ENCODE measurements at places on chromosomes 1 and 21. TPM values are rescaled to one million over a fixed set of nuclear protein-coding genes. Genes with fewer than 3 reads are reported as not detected.

C8A gene
- not detected for total RNA-seq

LRP8 gene
- 11.1 TPM for total RNA-seq

GNAT2 gene
- 0.36 TPM for total RNA-seq

KRTAP12-2 gene
- not detected for total RNA-seq

LYPD8 gene
- not detected for total RNA-seq

FAM72C gene
- total RNA-seq = 0.83 TPM

EPB41 gene
- total RNA-seq = 10.0 TPM

FABP3 gene
- 5.6 TPM for total RNA-seq

MFAP2 gene
- total RNA-seq = 2.5 TPM

DNA sequence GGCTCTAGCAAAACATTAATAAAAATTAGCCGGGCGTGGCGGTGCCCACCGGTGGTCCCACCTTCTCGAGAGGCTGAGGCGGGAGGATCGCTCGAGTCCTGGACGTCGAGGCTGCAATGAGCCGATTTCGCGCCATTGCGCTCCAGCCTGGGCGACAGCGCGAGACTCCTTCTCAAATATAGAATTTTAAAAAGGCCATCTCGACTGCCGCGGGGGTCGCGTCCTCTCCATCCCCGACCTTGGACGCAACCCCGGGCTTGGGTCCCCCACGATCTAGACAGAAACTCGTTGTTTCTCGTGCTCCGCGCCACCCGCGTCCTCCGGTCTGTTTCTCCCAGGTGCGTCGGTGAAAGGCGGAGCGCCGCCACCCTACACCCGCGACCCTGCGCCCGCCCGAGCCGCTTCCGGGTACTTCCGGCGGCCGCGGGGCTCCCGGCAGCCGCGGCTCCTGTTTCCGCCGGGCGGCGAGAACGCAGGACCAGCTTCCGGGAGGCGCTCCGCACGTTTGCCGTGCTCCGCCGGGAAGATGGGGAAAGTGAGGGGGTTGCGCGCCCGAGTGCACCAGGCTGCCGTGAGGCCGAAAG lies at the start of gene SLX9:
TSS of gene SLX9 (plus strand) at position 498 of the 584 bp plus-strand sequence. CDS start at position 527, 29 bp downstream.
- peak; percentile 73 for DNase-seq

- peak; percentile 70 for DNase-seq
Observed at GRCh38 chr1:199780948-199781670, 246.4 kb upstream of the NR5A2 start.

DNA sequence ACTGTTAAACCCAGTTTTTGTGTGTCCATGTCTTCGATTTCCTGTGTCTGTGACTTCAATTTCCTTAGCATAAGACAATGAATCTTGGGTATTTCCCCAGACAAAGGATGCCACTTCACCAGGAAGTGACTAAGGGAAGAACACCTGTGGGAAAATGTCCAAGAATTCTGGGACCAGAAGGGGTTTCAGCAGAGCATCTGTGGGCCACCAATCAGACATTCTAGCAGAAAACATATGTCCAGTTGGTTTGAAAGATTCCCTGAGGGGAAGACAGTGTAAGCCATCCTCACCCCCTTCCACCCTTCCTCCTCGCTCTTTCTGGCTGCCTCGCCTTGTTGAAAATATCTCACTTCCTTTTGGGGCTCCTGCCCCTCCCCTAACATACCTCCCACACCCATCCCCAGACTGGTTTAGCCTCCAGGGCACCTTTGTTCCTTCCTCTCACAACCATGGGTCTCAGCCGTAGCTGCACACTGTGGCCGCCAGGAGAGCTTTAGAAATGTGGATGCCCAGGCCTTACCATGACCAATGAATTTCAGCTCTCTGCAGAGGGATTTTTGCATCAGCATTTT lies 25.5 kb upstream of the IFNAR1 start:
- no peak for DNase-seq

- peak; percentile 80 for DNase-seq
Observed at GRCh38 chr1:78254517-78254916, 208.8 kb downstream of the GIPC2 start.

- DNase-seq = peak; percentile 24
Observed at GRCh38 chr21:44845418-44846223, 27.8 kb upstream of the SUMO3 start.

DNA sequence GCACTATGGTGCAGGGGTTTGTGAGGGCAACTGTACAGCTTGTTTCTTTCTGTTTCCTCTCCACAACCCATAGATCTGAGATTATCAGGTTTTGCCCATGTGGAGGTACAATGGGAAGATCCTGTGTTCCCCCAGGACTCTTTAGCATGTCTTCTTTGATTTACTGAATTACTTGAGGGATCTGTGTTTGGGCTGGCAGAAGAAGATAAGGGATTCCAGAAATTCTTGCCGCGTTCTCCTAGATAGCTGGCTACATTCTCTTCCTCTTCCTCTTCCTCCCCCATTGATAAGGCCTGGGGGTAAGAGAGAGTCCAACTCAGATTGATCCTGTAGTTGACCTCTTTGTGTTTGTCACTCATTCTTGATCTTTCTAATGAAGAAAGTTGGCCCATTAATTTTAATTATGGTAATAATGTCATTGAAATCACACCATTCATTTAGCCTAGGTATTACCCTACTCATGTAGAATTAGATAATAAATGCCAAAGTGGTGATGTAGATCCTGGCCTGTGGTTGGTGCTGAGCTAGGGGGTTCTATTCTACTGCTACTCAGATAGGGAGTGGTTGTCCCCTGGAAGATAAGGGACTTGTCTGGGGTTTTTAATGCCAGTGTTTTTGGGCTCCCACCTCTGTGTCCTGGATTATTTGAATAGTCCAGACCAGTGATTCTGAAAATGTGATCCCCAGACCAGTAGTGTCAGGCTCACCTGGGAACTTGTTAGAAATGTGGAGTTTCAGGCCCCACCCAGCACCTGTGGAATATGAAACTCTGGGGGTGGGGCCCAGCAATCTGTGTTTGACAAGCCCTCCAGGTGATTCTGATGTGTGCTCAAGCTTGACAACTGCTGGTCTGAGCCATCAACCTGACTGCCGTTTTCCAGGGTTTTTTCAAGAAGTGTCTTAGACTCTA lies 122.2 kb downstream of the NOS1AP start:
- no peak for DNase-seq

GRCh38 chr21:32569261-32570230 lies 15.8 kb downstream of the TCP10L start:
- peak; percentile 79 for DNase-seq

DNA sequence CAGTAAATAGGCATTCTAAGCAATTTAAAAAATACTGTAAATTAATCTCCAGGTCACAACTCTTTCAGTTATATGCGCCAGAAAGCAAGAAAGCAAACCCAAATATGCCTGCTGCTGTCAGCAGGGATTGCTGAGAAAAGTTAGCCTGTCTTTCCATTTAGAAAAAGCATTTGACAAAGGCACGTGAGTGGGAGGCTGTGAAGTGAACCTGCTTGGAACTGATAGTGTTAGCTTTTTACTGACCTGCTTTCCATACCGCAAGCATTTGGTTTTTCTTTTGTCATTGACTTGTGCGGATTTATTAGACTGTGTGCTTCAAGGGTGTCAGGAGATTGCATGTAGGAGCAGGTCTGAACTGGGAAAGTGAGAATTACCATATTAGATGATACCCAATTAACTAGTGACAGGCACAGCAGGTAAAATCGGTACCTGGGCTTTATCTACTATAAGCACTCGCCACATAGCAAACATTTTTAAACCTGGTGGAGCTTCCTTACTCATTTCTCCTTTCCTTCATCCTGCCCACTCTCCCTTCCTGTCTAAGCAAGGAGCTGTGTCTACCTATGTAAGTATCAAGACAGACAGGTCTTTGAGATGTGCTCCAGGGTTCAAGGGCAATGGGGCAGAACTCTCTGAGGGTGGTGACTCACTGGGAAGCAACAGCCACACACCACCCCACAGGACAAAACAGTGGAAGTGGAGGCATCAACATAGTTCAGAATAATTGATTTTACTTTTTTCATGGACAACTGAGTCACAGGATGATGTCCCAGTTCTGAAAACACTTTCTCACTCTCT lies 323.9 kb downstream of the DISC1 start:
- no peak for DNase-seq

DNA sequence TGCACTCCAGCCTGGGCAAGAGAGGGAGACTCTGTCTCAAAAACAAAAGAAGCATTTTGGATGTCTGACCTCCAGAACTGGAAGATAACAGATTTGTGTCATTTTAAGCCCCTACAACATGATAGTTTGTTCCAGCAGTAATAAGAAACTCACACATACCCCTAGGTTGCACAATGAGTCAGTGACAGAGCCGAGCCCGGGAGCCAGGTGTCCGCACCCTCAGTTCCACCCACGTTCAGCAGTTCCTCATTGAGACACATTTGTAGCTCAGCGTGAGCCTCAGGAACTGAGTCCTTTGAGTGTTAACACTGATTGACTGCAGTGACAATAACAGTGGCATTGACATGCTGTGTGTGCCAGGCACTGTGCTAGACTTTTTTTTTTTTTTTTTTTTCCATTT lies 19.8 kb downstream of the LRRC38 start:
- no peak for DNase-seq

DNA sequence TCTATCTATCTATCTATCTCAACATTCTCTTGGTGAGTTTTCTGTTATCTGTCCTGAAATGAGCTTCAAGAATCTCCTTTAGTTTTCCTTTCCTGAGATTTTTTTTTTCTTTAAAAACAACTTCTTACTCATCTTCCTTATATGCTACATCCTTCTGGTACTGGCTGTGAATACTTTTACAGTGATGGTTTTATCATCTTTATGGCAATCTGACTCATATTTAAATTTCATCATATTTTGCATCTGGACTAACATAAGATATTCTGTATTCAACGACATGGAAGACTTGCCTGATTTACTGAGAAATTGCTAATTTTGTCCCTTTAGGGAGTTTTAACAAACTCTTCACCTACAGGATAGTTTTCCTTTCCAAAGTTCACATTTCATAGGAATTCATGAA lies 33.0 kb downstream of the PDE4B start:
- DNase-seq = peak; percentile 89

- no peak for DNase-seq
Observed at GRCh38 chr1:183891158-183891856, 86.4 kb downstream of the RGL1 start.

DNA sequence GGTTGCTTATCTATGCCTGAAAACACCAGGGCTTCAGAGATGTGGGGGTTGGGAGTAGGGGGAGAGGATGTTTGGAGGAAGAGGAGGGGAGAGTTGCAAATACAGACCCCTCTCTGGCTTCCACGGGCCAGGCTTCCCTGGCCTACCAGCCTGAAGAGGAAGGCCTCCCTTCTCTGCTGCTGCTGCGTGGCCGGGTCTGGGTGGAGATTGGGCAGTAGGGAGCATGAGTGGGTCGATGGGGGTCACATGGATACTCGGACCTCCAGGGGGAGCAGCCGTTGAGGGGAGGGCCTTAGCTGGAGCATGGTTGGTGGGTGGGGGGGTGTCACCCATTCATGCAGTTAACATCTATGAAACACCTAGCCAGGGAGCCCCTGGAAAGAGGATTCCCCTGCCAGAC lies 1.5 kb downstream of the RORC start:
- DNase-seq = no peak

DNA sequence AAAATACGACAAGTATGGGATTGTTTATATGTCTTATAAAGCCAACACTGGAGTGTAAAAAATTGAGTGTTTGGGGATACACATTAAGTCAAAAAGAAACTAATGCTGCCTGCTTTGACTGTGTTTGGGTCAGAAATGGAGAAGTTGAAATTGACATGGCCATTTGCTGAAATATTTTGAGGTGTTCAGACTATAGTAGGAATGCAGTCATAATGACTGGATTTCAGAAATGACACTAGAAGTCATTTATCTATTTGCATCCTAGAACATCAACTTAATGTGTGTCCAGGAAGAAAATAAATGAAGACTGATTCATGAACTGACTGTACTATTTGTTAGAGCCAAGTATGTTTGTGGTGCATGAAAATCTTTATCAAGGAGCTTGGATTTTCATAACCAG lies 28.4 kb downstream of the RASAL2 start:
- peak; percentile 7 for DNase-seq

DNA sequence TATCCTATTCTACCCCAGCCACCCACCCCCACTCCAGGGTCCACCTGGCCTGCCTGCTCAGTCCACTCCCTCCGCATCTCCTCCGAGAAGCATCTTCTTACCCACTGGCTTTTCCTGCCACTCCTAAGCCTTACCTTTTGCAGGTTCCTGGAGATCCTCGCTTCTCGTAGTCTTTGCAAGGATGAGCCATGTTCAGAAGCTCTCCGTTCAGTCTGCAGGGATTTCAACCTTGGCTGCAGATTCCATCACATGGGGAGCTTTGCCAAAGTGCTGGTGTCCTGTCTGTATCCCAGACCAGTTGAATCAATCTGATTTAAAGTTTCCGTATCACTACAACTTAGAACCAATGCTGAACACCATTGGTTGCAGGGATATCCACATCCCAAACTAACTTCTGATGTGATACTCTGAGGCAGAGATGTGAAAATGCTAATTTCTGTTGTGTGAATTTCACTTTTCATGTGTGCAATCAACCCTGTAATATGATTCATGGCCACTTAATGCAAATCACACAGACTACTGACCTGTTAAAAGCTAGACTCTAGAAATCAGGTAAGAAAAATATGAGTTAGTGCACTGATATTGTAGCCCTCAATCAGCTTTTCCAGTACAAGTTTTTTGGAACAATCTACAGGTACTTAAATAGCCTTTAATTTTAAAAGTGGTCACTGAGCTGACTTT lies 61.9 kb downstream of the CAPN2 start:
- no peak for DNase-seq

DNA sequence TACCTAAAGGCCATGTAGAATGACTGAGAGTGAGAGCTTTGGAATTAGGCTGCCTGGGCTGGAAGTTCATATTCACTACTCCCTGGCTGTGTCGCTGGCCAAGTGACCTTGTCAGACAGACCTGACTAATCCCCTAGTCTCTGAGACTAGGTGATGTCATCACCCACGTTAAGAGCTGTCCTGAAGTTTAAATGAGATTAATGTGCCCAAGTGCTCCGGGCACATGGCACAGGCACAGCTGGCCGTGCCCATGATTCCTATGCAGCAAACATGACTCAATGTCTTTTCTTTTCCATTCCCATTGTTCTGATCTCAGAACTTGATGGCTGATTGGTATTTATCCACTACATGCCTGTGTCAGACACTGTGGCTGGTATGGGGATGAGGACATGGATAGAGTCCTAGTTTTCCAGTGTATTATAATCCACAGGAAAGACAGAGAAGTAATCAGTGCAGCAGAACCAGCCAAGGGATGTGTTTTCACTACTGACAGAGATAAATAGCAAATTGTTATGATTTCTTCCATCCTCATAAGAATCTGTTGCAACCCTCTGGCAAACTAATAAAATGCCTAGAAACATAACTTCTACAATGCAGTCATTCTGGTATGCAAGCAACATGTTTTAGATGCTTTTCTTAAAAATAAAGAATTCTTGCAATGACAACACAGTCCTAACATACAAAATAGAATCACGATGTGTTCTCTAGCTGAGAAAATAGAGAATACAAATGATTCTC lies 180.9 kb downstream of the PCP4 start:
- no peak for DNase-seq

DNA sequence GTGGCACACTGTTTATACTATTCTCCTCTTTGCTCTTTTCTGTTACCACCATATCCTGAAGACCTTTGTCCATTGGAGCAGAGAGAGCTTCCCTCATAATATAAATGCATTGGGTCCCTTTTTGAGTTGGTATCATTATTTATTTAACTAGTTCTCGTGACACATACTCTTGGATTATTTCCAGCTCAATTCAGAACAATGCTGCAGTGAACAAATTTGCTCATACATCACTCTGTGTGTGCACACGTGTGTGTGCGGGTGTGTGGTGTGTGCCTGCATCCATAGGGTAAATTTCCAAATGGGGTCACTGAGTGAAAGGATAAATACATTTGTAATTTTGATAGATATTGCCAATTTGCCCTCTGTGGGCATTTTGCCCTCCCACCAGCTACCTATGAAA lies 5.8 kb downstream of the PLA2G2A start:
- DNase-seq = peak; percentile 3
